LNCaP clone FGC (cell line): ENCODE measurements at places on chromosomes 2 and 18.

GRCh38 chr2:189870381-189871085 is 86.3 kb downstream of the PMS1 start:
- DNase-seq: no peak

DNA sequence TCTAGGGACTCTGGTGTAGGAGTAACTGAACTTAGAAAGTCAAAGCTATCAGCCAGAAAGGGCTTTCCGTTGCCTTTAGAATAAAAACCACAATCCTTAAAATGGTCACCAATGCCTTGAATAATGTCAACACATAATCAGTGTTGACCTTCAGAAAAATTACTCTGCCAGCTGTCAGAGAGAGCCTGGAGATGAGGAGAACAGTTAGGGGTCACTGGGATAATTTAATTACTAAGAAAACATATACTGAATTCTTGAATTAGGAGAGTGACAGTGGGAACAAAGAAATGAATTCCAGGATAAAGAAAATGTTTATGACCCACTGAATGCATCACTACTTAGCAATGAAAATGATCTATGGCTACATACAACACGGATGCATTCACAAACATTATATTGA is 23.4 kb upstream of the UGP2 start:
- DNase-seq: no peak

DNA sequence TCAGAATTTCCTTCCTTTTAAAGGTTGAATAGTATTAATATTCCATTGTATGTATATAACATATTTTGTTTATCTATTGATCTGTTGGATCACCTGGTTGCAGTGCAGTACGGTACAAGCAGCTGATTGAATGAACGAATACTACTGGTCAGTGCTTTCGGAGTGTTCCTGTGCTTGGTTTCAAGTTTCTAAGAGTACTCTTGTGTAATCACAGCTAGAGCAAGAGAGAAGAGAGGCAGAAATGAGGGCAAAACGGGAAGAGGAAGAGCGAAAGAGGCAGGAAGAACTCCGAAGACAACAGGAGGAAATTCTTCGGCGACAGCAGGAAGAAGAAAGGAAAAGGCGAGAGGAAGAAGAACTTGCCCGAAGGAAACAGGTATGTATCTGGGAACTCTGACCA is 40.3 kb upstream of the KCNJ13 start:
- DNase-seq: no peak

DNA sequence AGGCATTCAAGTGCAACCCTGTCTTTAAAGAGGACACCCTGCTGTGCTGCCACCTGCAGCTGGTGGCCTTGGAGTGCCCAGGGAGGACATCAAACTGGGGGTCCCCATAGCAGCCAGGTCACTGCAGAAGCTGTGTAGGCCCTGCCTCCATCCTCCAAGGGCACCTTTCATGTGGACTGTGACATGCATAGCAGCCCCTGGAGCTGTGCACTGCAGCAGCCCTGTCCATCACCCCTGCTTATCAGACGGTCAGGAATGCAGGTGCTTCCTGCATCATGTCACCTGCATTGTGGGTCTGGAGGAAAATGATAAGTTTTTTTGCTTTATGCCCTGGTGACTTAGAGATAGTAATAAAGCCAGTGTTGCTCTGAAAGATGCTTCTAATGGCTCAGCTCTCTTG is 155.7 kb downstream of the DYSF start:
- DNase-seq: no peak

- DNase-seq: no peak
Observed at GRCh38 chr18:6590326-6590725, 139.2 kb upstream of the ARHGAP28 start.

DNA sequence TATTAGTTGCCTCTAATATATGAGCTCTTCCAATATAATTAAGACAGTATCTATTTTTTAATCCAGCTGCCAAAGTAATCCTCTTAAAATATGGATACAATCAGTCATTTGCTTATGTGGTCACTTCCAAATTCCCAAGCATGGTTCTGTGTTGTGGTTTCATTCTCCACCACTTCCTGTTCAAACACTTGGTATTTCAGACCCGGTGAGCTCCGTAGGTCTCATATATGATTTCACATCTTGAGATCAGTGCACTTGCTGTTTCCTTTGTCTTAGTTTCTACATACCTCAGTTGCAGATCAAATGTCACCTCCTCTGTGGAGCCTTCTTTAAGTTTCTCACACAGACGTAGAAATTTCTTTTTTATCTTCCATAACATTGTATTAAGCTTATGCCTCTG is 254.2 kb downstream of the KCNS3 start:
- no peak for DNase-seq

GRCh38 chr2:144936442-144936841 is 416.5 kb upstream of the ZEB2 start:
- DNase-seq: no peak

DNA sequence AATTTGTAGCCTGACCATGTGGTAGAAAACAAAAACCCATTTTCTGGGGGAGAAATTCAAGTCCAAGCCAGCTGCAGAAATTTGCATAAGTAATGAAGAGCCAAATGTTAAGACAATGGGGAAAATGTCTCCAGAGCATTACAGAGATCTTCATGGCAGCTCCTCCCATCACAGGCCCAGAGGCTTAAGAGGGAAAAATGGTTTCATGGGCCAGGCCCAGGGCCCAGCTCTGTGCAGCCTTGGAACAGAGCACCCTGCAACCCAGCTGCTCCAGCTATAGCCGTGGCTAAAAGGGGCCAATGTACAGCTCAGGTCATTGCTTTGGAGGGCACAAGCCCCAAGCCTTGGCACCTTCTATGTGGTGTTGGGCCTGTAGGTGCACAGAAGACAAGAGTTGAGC is 69.1 kb upstream of the TSPYL6 start:
- DNase-seq: no peak

GRCh38 chr2:230762317-230762896 is 49.8 kb downstream of the CAB39 start:
- no peak for DNase-seq
